ENCODE measurements at places on chromosomes 4 and X.

- DNase-seq = no peak
Measured at GRCh38 chr4:76253511-76253910, 2.0 kb downstream of the FAM47E start.

GRCh38 chrX:56812515-56813105 is 83.6 kb downstream of the NBDY start:
- no peak for DNase-seq

DNA sequence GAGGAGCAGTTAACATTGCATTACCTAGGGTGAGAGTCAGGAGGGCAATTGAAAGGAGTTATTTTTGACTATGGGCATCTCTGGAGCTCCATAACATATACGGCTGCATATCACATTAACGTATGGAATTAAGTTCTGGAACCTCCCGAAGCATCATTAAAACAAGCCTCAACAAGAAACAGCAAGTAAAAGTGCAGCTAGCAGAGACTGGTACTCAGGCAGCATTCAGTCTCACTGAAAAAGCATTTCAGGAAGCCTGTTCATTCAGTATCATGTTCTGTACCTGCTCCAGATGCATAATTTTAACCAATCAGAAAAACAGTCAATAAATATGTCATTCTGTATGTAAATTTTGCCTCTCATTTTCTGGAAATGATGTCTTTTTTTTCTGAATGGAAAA is 299.6 kb downstream of the EPHA5 start:
- DNase-seq = no peak

DNA sequence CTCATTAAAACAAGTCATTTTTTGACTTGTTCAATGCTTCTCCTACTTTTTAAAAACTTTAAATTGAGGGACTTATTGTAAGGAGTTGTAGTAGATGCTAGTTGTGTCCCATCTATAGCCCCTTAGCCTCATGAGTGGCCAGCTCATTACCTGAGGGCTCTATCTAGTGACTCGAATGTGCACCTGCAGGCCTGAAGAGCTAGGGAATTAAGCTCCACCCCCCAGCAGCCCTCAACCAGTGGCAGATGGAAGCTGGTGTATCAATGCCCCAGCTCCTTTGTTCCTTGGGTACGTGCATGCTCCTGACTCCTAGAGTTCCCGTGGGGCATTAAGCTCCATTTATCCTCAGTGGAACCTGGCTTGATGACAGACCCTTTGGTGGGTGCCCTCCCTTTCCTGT is 146.7 kb upstream of the FAM9B start:
- DNase-seq = no peak

DNA sequence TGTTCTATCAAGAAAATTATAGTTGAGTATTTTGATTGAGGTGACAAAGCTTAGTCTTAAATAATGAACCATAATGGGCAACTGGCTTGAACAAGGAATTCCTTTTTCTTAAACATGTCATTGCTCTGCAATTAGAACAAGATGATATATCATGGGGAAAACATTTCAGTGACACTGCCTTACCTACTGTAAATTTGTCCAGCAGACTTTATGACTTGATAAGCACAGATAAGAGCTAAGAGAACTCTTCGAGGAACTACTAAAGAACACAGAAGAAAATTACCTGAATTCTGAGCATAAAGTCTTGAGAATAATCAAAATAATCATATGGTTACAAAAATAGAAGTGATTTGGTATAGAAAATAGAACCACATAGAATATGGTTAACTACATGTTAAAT is 257.8 kb downstream of the PDHA2 start:
- DNase-seq = no peak

DNA sequence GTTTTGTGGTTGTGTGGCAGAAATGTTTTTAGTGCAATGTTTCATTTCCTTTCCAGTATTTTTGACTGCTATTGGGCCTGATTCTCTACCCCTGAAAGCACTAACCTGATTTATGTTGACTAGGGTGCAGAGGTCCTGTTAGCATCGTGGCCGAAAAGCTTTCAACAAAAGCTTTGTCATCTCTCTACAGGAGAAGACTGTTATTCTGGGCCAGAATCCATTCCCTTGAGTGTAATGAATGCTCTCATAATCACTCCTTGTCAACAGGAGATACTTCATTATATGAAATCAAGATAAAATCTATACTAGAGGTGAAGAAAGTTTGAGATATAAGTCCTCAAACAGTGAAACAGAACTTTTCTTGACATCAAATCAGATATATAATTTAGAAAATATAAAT is 195.5 kb downstream of the ZNF330 start:
- DNase-seq = no peak

DNA sequence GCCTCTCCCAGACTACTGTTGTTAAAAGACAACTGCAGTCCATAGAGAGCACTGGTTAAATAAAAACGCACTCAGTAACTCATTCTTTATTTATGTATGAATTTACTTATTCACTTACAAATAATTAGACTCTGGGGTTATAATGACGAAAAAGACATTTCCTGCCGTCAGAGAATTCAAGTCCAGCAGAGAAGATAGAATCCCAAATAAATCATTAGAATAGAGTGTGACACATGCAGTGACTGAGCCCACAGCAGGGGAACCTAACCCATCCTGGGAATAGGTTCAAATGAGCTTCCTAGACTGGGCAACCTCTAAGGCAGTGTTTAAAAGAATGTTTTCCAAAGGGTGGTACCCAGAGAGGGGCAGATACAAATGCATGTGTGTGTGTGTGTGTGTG is 53.9 kb downstream of the FGFBP1 start:
- no peak for DNase-seq

DNA sequence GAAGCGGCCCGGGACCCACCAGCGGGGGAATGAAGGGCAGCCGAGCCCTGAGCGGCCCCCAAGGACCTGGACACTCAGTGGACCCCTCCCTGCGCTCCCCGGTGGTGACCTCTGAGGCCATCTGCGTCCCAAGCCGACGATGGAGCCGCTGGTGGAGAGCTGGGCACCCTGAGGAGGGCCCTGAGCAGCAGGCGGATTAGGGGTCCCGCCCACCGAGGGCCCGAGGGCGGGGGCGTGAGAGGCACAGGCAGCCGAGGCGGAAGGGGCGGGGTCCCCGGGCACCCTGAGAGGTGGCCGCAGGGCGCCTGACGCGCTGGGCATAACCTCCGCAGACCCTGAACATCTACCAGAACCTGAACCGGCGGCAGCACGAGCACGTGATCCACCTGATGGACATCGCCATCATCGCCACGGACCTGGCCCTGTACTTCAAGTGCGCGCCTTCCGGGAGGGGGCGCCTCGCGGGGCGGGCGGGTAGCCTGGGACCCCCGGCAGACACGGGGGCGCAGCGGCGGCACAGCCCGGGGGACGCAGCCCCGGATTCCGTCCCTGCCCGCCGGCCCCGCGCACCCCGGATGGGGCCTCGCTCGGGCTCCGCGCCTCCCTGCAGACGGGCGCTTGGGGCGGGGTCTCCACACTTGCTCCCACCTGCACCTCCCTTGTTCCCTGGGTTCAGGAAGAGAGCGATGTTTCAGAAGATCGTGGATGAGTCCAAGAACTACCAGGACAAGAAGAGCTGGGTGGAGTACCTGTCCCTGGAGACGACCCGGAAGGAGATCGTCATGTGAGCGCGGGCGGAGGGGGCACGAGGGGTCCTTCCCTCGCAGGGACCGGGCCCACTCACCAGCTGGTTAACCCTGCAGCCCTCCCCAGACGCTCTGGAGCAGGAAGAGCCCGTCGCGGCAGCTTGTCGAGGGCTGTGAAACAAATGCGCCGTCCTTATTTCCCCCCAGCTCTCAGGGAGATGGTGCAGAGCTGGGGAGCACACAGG is 10.3 kb downstream of the ATP5ME start:
- peak; percentile 49 for DNase-seq

- no peak for DNase-seq
Measured at GRCh38 chr4:78428996-78429395, 122.6 kb upstream of the ANXA3 start.

- no peak for DNase-seq
Measured at GRCh38 chr4:31974490-31975002, 1254.4 kb downstream of the PCDH7 start.

DNA sequence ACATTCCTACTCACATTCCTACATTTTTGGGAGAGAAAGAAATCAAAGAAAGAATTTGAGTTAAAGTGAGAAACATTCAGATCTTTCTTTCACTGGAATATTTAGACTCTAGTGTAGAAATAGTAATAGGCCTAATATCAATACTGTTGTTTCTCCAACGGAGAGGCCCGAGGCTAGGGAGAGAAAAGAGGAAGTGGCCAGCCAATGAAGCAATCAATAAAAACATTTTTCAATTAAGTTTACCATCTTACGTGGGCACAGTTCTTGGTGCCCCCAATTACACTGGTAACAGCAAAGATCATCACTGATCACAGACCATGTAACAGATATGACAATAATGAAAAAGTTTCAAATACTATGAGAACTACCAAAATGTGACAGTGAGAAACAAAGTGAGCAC is 281.4 kb downstream of the GPM6A start:
- no peak for DNase-seq

- no peak for DNase-seq
Measured at GRCh38 chr4:110617646-110618580, 5.0 kb downstream of the PITX2 start.

DNA sequence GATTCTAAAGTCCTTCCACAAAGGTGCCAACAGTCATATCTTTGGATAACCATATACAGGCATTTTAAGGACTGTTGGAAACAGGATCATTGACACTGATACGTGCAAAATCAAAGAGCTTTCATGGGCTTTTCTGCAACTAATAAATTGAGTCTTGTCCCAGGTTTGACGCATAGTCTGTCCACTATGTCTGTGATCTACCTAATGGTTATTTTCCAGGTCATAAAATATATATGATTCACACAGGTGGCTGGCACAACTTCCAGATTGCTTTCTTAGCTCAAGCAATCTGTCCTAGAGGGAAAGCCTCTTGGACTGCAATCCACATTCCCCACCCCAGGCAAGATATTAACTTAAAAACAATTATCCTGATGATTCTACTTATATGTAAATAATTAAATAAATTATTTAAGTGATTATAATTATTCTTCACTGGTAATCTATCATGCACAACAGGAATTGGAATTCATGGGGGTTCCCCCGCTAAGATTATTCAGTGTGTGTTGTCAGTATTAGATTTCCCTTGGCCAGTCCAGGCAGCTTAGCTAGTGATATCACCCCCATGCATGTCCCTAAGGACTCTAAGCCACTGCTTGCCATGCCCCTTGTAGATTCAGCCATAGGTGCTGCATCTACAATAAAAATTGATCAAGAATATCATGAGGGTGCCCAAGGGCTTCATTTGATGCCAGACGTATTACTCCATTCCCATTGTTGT is 97.8 kb downstream of the TLL1 start:
- DNase-seq = no peak

DNA sequence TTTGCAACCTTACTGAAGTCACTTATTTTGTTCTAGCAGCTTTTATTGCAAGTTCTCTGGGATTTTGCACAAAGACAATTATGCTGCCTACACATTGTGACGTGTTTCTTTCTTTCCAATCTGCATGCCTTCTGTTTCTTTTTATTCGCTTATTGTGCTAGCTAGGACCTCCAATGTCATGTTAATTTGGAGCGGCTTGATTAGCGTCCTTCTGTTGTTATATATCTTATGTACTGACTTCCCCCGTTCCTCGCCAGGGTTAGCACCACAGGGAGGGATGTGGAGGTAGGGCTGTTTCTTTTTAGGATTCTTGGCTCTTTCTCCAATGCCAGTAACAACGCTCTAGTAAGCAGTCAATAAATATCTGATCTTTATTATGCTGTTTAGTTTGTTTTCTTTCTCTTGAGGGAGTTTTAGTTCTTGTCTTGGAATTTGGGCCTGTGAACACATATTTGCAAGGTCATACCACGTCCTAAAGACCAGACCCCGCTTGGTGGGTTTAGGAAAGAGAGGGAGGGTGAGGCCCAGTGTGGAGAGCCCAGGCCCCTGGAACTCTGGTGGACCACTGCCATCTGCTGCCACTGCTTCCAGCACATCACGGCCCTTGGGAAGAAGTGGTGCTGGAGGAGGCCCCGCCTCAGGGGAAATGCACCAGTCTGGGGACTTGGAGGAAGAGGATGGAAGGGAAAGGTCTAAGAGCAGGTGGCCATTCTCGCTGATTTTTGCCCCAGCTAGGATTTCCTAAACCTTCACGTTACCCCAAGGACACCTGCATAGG is 129.1 kb downstream of the TRIML1 start:
- DNase-seq = no peak

DNA sequence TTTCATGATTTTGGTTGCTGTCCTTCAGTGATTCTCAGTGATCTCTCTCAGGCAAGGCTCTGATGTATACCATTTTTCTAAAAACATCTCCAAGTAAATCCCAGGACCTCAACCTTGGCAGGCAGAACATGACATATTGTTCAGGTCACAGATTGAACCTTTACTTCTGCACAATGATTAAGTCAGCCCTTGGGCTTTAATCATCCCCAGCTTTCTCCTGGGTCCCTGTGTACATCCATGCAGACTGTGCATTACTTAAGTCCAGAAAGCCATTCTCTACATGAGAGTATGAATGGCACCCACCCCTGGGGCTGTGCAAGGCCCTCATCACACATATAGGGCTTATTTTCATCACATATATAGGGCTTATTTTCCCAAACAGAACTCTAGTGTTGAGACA is 58.7 kb upstream of the ADAMTS3 start:
- DNase-seq = no peak

- no peak for DNase-seq
Measured at GRCh38 chrX:44495091-44495490, 47.6 kb downstream of the FUNDC1 start.

GRCh38 chr4:108114503-108114902 is 54.2 kb downstream of the LEF1 start:
- no peak for DNase-seq

GRCh38 chr4:124437853-124438495 is 274.6 kb downstream of the ANKRD50 start:
- DNase-seq = no peak

DNA sequence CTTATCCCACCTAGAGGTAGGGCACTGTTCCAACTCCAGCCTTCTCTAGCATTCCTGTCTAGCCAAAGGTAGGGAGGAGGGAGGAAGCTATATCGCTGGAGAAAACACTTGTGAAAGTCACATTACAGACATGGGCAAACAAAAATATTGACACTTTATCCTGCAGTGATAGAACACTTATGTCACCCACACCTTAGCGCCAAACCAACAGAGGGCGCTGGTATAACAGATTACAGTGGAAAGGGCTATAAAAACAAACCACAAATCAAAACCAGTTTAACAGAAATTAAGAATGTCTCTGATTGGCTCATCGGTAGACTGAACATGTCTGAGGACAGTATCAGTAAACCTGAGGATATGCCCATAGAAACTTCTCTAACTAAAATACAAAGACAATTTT is 451.3 kb downstream of the TLL1 start:
- DNase-seq = no peak

- DNase-seq = no peak
Measured at GRCh38 chr4:176830971-176831370, 38.2 kb upstream of the VEGFC start.
